Activated T-cell treated with anti-CD3 and anti-CD28 coated beads, Interleukin-2, amount 50 U/mL, for 72 hours (primary cell): ENCODE measurements at places on chromosomes 12 and 14.

DNA sequence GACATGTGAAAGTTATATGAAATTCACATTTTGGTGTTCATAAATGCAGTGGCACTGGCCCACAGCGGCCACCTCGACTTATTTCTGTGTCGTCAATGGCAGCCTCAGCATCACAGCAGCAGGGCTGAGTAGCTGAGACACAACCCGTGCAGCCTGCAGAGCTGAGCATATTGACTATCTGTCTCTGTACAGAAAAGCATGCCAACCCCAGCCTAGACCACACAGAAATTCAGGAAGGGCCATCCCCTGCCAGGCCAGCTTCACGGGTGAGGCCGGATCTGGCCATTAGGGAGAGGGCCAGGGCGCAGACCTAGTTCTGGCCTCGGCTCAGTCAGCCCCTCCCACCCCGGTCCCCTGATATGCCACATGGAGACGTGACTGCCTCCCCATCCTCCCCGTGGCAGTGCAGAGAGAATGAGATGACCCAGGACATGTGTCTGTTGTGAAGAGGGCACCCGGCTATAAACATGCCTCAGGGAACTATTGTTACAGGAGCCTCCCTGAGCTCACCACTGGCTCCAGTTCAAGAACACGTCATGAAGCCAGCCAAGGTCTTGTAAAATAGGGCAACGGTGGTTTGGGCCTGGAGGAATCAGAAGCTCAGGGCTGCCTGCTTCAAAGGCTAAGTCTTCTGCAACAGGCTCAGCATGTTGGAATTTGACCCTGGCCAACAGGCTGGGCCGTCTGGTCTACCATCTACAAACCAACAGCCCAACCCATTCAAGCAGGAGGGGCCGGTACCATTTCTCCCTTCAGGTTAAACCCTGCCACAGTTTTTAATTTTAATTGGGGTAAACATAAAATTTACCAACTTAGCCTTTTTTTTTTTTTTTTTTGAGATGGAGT, 25.5 kb downstream of the SCARB1 start:
- H3K36me3 ChIP-seq, result no peaks in the 10 kb centered on the region
- no peak for DNase-seq
- H3K4me1 ChIP-seq, result peaks cover 5% of the 10 kb centered on the region
- no peaks in the 10 kb centered on the region for H3K27me3 ChIP-seq

GRCh38 chr12:6078398-6079096, 45.9 kb downstream of the VWF start:
- H3K36me3 ChIP-seq, result no peaks in the 10 kb centered on the region
- H3K27ac ChIP-seq, result no peak overlapping the region
- DNase-seq, result no peak
- peaks cover 27% of the 10 kb centered on the region for H3K27me3 ChIP-seq
- peaks cover 17% of the 10 kb centered on the region for H3K4me1 ChIP-seq

DNA sequence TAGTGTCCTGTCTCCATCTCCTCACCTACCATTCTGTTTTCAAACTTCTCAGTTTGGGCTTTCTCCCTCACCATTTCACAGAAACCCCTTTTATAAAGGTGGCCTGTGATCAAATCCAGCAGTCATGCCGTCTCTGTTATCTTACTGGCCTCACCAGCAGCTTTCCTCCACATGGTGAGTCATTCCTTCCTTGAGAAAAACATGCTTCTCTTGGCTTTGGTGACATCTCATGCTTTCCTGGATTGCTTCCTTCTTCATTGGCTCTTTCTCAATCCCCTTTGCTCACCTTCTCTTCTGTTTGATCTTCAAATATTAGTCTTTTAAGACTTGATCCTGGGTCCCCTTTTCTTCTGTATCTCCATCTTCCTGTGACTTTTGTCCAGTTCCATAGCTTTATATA, 164.9 kb downstream of the ANO4 start:
- DNase-seq, result no peak
- no peaks in the 10 kb centered on the region for H3K4me1 ChIP-seq
- no peaks in the 10 kb centered on the region for H3K36me3 ChIP-seq
- H3K27ac ChIP-seq, result no peak overlapping the region
- H3K4me3 ChIP-seq, result no peak overlapping the region

DNA sequence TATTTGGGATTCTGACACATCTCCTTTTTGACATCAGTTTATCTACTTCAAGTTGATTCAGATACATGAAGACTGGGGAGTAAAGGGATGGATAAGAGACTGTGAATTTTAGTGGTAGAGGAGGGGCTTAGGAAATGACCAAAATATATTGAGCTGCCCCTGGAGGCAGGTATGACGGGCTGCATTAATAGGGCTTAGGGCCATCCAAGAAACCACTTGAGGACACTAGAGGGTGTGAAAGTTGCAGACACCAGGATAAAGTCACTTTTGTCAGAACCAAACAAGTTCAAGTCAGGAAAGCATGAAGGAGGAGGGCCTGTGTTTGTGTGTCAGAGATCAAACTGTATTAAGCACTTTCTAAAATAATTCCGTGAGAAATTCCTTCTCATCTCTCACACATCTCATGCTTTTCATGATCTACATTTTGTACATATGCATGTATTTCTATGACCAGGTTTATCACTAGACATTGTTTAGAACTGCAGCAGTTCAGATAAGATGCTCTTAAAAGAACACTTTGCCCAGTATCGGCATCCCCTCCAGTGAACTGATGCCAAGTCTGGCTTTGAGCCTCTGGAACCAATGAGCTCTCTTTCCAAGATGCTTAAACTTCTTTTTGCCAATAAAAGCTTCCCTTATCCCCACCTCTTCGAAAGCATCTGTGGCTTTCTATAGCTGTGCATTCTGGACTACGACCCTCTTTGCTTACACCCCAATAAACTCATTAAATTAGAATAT, 136.9 kb downstream of the SLC38A1 start:
- no peak for DNase-seq
- H3K27me3 ChIP-seq, result peaks cover 12% of the 10 kb centered on the region
- H3K4me1 ChIP-seq, result no peaks in the 10 kb centered on the region

DNA sequence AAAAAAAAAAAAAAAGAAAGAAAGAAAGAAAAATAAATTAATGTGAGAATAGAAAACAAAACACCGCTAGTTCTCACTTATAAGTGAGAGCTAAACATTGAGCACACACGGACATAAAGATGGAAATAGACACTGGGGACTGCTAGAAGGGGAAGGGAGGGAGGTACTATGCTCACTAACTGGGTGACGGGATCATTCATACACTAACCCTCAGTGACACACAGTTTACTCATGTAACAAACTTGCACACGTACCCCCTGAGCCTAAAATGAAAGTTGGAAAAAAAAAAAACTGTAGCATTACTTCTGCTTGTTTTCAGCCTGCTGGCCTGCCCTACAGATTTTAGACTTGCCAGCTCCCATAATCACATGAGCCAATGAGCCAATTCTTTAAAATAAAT, 10.5 kb upstream of the PRMT5 start:
- H3K4me3 ChIP-seq, result no peak overlapping the region
- DNase-seq, result no peak
- no peaks in the 10 kb centered on the region for H3K36me3 ChIP-seq
- no peak overlapping the region for H3K27ac ChIP-seq
- H3K27me3 ChIP-seq, result no peaks in the 10 kb centered on the region

GRCh38 chr14:105914738-105915385, 388.5 kb downstream of the TMEM121 start:
- H3K4me3 ChIP-seq, result no peak overlapping the region
- no peak overlapping the region for H3K27ac ChIP-seq
- peaks cover 7% of the 10 kb centered on the region for H3K27me3 ChIP-seq
- peaks cover 5% of the 10 kb centered on the region for H3K36me3 ChIP-seq

DNA sequence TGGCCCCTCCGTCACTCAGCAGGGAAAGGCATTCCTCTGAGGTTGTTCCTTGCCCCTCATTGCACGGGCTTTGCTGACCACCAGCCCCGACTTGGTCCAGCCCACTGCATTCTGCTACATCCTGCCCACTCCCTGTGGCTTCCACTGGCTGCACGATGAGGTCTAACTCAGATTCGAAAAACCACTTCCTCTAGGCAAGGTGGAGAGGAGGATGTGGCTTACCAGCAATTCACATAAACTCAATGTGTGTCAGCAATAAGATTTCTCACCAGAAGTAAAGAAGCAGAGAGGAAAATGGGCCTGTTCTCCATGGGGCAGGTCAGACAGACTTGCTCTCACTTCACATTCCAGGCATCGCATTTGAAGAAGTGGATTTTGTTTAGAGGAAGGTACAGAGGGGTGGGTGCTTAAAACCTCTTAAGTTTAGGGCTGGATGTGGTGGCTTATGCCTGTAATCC, 14.7 kb downstream of the GPR68 start:
- peak; percentile 82 for DNase-seq
- peak overlapping the region; percentile 85 for H3K27ac ChIP-seq
- H3K36me3 ChIP-seq, result peaks cover 21% of the 10 kb centered on the region
- H3K27me3 ChIP-seq, result no peaks in the 10 kb centered on the region
- peaks cover 77% of the 10 kb centered on the region for H3K4me1 ChIP-seq
- H3K4me3 ChIP-seq, result peak overlapping the region; percentile 85

DNA sequence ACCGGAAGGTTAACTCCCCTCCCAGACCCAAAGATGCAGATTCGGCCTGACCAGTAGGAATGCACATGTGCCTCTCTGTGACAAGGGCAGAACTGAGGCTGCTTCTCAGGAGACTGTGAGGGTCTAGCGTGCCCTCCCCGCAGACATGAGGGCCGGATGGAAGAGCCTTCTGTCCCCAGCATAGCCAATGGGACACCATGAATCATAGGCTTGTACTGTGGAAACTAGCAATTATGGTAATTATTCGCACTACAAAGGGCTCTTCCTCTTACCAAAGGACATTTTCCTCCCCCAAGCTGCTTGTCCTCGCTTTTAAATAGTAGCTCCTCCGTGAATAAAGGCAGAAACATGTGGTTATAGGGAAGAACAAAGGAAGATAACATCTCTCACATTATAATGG, 6.2 kb downstream of the COA8 start:
- H3K4me1 ChIP-seq, result peaks cover 25% of the 10 kb centered on the region
- H3K27ac ChIP-seq, result no peak overlapping the region

GRCh38 chr12:44088647-44089046, 252.8 kb downstream of the TMEM117 start:
- no peaks in the 10 kb centered on the region for H3K36me3 ChIP-seq
- H3K4me3 ChIP-seq, result no peak overlapping the region
- H3K4me1 ChIP-seq, result no peaks in the 10 kb centered on the region
- H3K27me3 ChIP-seq, result no peaks in the 10 kb centered on the region

DNA sequence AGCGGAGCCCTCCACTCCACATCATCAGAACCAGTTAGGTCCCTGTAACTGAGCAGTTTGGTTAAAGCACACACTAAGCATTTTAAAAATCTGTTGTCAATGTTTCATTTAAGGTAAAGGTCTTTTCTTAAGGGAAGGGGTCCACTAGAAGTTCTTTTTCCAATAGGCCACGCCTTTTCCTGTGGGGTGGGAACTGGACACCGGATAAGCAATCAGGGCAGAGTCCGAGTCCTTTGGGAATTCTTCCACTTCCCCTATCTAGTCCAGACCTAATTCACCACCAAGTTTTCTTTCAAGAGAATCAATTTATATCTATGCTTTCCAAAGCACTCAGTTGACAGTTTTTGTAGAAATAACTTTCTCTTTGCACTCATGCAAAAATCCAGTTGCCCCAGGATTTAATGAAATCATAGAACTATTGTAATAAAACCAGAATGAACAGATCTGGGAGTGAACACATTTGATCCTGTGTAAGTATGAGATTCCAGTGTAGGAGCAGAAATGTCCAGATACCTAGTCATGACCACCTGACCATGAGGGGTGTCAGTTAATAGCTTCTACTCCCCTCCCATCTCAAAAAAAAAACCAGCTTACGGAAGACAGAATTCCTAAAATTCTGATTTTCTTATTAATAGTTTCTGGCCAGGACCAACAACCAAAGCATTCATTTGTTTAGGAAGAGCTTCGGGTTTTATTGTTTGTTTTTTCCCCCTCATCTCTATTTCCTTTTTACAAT, 11.7 kb downstream of the VPS37B start:
- peaks cover 5% of the 10 kb centered on the region for H3K36me3 ChIP-seq
- H3K27me3 ChIP-seq, result peaks cover 55% of the 10 kb centered on the region
- peaks cover 90% of the 10 kb centered on the region for H3K4me1 ChIP-seq

DNA sequence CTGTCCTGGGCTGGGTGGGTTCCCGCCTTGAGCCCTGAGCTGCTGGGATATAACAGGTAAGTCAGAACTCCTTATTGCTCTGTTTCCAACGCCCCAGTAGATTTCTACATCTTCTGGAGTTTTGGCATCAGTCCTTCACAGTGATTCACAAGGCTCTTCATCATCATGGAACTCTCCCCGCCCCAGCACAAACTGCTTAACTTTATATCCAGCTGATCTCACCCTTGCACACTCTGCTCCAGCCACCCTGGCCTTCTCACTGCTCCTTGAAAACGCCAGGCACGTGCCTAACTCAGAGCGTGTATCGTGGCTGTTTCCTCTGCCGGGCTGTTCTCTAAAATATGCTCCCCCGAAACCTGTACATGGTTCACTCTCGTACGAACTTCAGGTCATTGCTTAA, 264.9 kb downstream of the NOVA1 start:
- H3K4me1 ChIP-seq, result no peaks in the 10 kb centered on the region
- H3K4me3 ChIP-seq, result no peak overlapping the region
- DNase-seq, result no peak
- no peaks in the 10 kb centered on the region for H3K27me3 ChIP-seq
- peaks cover 3% of the 10 kb centered on the region for H3K36me3 ChIP-seq

- no peak for DNase-seq
- H3K27me3 ChIP-seq, result no peaks in the 10 kb centered on the region
- no peak overlapping the region for H3K27ac ChIP-seq
- no peak overlapping the region for H3K4me3 ChIP-seq
Measured at GRCh38 chr12:121930862-121931261, 12.5 kb downstream of the CFAP251 start.

DNA sequence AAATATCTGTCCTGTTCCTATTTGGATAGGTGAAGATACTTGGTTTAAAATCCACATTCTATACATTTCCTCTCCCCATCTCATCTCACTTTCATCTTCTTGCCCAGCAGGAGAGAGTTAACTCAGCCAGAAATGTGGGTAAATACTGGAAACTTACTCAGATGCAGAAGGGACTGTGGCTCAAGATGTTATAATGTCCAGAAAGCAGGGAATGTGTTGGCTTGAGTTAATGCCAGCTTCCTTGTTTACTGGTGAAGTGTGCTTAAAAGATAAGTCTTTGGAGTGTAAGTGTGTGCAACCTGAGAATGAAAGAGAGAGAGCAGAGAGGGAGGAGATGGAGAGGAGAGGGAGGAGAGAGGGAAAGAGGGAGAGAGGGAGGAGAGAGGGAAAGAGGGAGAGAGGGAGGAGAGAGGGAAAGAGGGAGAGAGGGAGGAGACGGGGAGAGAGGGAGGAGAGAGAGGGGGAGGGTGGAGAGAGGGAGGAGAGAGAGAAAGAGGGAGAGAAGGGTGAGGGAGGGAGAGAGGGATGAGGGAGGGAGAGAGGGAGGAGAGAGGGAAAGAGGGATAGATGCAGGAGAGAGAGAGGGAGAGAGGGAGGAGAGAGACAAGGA, 22.0 kb upstream of the SNRPF start:
- H3K27me3 ChIP-seq, result peaks cover 32% of the 10 kb centered on the region
- no peak for DNase-seq
- no peak overlapping the region for H3K27ac ChIP-seq
- H3K4me3 ChIP-seq, result no peak overlapping the region
- no peaks in the 10 kb centered on the region for H3K36me3 ChIP-seq

GRCh38 chr12:92674500-92674899, 28.3 kb upstream of the PLEKHG7 start:
- H3K27me3 ChIP-seq, result no peaks in the 10 kb centered on the region
- no peak overlapping the region for H3K4me3 ChIP-seq
- DNase-seq, result no peak
- H3K4me1 ChIP-seq, result peaks cover 9% of the 10 kb centered on the region

GRCh38 chr12:46391630-46392029, 19.1 kb upstream of the SLC38A2 start:
- peaks cover 50% of the 10 kb centered on the region for H3K4me1 ChIP-seq
- H3K4me3 ChIP-seq, result no peak overlapping the region
- DNase-seq, result no peak
